Right ventricle myocardium inferior (tissue), 1 donor: ENCODE measurements at places on chromosomes 1 and 21. TPM values are rescaled to one million over a fixed set of nuclear protein-coding genes. Genes with fewer than 3 reads are reported as not detected.

The SGIP1 gene
- 3.5 TPM for total RNA-seq

The HSPA6 gene
- 1.1 TPM for total RNA-seq

The SPATA45 gene
- total RNA-seq = not detected

The FAM72B gene
- total RNA-seq = 0.43 TPM

The OPRD1 gene
- total RNA-seq = not detected

The RO60 gene
- total RNA-seq = 42.8 TPM

The DNM3 gene
- 1.8 TPM for total RNA-seq

The TSPEAR gene
- total RNA-seq = 0.65 TPM

The NLRP3 gene
- 1.2 TPM for total RNA-seq

The NTNG1 gene
- 0.38 TPM for total RNA-seq

The ACKR1 gene
- 16.2 TPM for total RNA-seq

The RAP1GAP gene
- 4.5 TPM for total RNA-seq

The KRTAP20-3 gene
- not detected for total RNA-seq

The SH2D5 gene
- total RNA-seq = not detected

The C4BPA gene
- not detected for total RNA-seq

The TBX19 gene
- 0.43 TPM for total RNA-seq

DNA sequence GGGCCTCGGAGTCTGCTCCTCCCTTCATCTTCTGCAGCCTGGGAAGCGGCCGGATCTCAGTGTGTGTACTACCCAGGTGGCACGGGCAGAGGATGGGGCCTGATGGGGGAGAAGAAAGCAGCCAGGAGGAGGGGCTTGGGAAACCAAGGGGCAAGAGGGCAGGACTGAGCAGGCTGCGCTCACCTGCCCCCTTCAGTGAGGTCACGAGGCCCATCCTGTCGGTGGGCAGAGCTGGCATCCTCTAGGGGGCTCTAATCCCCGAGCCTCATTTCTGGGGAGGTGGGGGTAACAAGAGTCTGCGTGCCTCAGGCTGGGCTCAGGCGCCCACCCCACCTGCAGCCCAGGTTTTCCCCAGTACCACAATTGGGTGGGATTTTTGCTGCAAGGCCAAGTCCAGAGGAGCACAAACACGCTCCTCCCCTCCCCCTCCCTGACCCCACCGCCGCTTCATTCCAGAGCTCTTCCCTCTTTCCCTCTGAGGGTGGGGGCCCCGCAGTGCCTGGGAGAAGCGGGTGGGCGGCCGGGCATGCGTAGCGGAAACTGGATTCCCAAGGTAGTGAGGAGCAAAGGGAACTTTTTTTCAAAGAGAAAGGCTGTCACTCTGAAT is 1.8 kb upstream of the WNT3A start:
- DNase-seq = no peak

- DNase-seq = no peak
These were observed 4.5 kb upstream of the ZMYM4 start for GRCh38 chr1:35264035-35264434.

DNA sequence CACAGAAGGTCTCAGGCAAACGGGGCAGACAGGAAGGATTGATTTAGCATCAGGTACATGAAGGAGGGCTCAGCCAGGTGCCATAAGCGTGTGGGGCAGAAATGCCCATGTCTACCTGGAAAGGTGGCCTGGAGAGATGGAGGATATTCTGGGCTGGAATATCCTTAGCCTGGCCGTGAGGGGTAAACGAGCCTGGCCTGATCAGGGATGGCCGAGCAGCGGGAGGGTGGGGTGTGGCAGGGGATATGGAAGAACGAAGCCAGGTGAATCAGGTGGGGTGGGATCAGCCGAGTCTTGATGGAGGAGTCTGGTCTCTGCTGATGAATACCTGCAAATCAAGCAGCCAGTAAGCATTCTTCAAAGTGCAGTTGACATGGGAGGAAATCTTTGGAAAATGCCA is 35.5 kb upstream of the TTC22 start:
- DNase-seq = no peak

- DNase-seq = no peak
These were observed 21.8 kb downstream of the ENAH start for GRCh38 chr1:225631021-225631663.

GRCh38 chr1:218281285-218281684 is 3.8 kb upstream of the RRP15 start:
- DNase-seq = no peak

DNA sequence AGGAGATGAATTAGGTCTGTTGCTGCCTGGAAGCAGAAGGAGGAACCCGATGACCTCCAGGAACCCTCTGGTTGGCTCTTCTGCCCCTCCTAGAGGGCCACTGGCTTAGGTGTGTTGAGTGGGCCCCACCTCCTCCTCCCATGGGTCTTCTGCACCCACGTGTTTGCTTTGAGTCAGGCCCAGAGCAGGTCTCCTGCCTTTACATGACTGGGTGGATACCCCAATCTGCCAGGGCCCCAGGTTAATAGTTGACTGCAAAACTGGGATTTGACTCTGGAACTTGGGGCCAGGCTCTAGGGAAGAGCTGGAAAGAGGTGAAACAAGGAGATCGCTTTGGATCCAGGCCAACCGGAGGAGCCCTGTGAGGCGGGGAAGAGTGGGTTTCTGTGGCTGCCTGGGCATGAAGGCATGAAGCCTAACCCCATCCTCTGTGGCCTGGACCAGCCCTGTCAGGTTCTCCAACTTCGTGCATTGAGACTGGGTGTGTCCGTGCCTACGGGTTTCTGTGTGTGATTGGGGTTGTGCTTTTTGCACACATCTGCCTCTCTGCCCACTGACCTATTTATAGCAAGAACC is 7.8 kb upstream of the LAD1 start:
- no peak for DNase-seq

DNA sequence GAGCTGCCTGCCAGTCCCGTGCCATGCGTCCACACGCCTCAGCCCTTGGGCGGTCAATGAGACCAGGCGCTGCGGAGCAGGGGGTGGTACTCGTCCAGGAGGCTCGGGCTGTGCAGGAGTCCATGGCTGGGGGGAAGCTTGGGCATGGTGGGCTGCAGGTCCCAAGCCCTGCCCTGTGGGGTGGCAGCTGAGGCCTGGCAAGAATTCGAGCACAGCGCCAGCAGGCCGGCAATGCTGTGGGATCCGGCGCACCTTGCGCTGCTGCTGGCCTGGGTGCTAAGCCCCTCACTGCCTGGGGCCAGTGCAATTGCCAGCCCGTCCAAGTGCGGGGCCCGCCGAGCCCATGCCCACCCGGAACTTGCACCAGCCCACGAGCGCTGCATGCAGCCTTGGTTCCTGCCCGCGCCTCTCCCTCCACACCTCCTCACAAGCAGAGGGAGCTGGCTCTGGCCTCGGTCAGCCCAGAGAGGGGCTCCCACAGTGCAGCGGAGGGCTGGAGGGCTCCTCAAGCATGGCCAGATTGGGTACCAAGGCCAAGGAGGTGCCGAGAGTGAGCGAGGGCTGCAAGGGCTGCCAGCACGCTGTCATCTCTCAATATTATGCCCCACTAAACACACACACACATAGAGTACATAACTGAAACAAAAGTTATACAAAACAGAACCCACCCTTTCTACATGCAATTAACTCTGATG is 307.7 kb downstream of the LMO4 start:
- no peak for DNase-seq

GRCh38 chr1:51922040-51922439 is 43.5 kb upstream of the NRDC start:
- no peak for DNase-seq

DNA sequence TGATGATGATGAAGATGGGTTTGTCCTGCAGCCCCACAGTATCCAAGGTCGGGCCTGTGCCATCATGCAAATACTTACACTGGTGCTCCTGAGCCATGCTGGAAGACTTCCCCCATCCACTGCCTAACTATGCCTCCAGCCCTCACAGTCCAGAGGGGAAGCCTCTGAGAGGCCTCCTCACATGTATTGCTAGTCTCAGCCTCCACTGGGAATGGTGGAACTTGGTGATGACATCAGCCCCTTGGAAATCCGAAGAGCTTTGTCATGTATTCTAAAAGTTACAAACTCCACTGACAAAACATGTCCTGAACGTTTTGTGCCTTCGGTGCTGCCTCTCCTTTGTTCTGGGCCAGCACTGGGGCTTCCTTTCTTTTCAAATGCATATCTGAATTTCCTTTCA is 61.1 kb upstream of the DMRTB1 start:
- no peak for DNase-seq

GRCh38 chr21:16084776-16085364 is 355.1 kb downstream of the USP25 start:
- no peak for DNase-seq

DNA sequence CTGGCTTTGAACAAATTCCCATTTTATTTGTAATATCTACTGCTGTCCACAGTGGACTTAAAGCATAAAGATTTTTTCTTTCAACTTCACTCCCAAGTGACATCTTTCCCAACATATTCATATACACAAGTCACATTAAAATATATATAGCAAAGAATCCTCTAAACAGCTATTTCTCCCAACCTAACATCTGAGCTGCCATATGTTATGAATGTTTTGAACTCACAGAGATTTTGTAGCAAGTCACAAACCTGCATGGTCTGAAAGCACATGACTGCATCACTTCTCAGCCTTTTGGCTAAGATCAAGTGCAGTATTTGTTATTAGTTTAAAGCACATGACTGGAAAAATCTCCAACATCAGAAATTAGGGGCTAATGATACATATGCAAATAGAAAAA is 7.7 kb upstream of the HFM1 start:
- DNase-seq = no peak

- no peak for DNase-seq
These were observed 279.7 kb downstream of the SPATA17 start for GRCh38 chr1:217910791-217911320.

GRCh38 chr1:222098404-222098803 is 356.5 kb upstream of the DUSP10 start:
- no peak for DNase-seq

GRCh38 chr1:207454046-207454964 is at the start of gene CR2:
Gene CR2, plus strand, starts transcription at chr1:207454328. Its CDS starts 91 bp downstream, at chr1:207454419.
- DNase-seq = peak; percentile 72

- no peak for DNase-seq
These were observed 49.8 kb upstream of the WLS start for GRCh38 chr1:68281946-68282615.

DNA sequence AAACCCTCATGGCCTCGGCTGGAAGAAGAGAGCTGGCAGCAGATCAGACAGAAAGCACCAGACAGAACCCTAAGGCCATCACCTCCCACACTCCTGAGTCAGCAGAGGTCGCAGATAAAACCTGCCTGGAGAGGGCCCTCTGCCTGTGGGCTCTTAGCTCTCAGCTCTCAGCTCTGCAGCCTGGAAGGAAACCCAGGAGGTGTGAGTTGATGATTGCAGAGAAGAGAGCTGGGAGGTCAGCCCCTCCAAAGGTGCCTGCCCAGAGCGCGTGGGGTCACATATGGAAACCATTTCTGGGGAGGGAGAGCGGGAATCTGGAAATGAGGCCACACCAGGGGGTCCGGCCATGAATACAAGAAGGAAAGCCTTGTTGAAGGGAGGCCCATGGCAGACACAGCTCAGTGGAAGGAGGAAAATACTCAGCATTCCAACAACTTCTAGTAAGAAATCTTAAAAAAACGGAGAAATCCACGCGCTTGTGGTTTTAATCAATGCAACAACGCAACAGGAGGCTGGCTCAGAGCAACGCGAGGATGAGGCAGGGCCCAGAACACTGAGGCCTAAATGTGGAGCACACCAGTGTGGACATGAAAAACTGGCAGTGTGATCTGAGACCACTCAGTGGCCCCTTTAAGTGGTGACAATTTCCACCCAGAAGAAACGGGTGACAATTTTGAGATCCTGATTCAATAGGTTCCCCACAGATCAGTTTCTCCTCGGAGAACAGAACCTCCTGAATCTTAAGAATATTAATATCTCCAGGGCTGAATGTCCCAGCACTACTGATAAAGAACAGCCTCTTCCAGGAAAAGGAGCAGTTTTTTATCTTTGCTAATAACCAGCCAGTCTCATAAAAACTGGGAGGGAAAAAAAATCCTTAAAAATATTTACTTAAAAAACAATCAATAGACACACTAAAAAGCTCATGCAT is 45.7 kb downstream of the PSMG1 start:
- no peak for DNase-seq

- no peak for DNase-seq
These were observed 42.8 kb upstream of the USP24 start for GRCh38 chr1:55257958-55258357.

DNA sequence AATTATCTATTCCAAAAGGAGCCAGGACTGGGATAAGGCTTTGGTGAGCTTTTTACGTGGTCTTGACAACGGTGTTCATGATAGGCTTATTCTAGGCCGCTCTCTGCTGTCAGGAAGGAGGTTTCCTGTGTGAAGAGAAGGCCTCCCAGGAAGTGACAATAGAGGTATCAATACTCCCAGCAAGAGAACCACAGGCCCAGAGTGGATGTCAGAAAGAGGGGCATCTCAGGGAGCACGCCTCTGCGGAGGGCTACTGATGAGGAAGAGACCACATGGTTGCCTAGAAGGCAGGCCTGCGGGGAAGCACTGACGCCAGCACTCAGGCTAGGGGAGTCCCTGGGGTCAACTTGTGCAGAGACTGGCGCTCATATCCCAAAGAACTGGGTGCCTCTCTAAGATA is 60.4 kb downstream of the ITPKB start:
- DNase-seq = no peak

DNA sequence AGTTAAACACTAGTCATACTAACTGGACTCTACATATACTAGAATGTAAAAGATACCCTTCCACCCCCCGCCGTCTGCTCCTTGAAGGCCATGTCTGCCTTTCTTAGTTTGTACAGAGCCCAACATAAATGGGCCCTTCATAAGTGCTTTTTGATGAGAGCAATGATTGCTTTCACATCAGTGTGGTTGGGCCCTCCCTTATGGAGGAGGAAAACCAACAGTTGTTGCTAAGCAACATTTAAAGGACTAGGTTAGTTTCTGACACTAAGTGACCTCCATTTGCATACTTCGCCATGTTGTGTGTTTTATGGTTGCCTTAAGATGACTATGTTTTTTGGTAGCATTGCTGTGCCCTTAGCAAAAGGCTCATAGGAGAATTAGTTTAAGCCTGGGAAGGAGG is 182.0 kb upstream of the SGIP1 start:
- DNase-seq = no peak

DNA sequence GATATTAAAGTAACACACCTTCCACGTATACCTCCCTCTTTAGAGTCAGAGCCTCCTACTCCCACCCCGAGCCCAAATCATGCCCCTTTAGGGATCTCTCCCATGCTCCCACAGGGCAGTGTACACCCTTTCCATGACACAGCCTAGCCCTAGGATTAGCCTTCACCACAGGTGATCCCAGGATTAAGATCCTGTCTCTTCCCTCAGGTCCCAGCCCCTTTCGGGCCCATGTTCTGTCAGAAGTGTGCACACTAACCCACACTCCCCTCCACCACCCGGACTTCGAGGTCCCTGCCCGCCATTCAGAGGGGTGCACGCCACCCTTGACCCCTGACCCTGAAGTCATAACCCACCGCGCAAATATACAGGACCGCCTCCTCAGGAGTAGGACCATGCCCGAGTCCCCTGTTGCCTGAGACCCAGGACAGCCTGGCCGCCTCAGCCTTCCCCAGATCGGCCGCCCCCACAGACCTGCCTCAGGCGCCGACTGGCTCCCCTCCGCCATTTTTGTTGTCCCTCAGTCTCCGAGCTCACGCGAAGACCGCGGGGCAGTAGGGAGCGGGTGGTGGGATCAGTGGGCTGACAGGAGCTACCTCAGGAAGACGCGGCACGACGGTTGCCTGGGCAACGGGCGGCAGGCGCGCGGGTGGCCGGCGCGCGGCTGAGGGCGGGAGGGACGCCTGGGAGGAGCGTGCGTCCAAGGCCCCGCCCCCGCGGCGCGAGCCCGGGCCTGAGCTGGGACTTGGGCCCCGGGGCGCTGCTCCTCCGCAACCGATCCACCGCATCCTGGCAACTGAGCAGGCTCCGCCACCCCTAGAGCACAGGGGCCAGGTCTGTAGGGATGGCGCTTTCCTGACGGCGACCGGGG is at the start of gene AGBL4:
Gene AGBL4 (minus strand): TSS at position 663 of the 868 bp plus-strand sequence.
- peak; percentile 69 for DNase-seq

GRCh38 chr1:202810615-202811295 is at the start of gene PCAT6:
Gene PCAT6, plus strand, starts transcription at chr1:202810954.
- peak; percentile 97 for DNase-seq
